Fibroblast of the aortic adventitia (primary cell): ENCODE measurements at places on chromosomes 12 and 14. TPM values are rescaled to one million over a fixed set of nuclear protein-coding genes. Genes with fewer than 3 reads are reported as not detected.

The CLEC4A gene
- 0.45 TPM in 1 of 2 replicates, not detected in the other for total RNA-seq

DNA sequence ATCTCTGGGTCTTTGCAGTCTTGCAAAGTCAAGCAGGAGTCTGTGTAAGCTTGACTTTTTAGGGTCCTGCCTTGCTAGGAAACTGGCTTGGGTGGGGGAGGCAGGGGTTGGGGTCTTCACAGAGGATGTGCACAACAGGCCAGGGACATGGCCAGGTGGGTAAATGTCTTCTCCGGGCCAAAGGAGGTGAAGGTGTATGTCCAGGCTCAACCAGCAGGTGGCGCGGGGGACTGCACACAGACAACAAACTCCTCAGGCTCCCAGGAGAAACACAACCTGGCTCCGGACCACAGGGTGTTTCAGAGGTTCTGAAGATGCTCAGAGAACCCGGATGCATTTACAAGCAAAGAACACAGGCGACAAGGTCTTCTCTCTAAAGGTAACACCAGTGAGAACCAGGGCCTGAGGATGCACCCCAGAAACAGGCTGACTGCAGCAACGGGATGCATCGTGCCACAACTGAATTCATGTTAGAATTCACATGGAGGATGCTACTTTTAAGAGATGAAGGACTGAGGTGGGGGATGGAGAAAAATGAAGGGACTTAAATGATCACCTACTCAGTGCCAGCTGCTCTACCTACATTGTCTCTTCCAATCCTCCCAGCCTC lies 56.0 kb downstream of the PLEKHG3 start:
- peak; percentile 48 for DNase-seq

- DNase-seq: no peak
Measured at GRCh38 chr14:101948666-101949216, 15.6 kb upstream of the DYNC1H1 start.

- peak; percentile 67 for DNase-seq
Measured at GRCh38 chr14:28515571-28515970, 251.0 kb upstream of the FOXG1 start.

The PTGES3 gene
- total RNA-seq: 51.7 and 129 TPM in 2 replicates

The PROX2 gene
- total RNA-seq: not detected in 2 replicates

The PTPN21 gene
- total RNA-seq: 10.3 and 16.2 TPM in 2 replicates

DNA sequence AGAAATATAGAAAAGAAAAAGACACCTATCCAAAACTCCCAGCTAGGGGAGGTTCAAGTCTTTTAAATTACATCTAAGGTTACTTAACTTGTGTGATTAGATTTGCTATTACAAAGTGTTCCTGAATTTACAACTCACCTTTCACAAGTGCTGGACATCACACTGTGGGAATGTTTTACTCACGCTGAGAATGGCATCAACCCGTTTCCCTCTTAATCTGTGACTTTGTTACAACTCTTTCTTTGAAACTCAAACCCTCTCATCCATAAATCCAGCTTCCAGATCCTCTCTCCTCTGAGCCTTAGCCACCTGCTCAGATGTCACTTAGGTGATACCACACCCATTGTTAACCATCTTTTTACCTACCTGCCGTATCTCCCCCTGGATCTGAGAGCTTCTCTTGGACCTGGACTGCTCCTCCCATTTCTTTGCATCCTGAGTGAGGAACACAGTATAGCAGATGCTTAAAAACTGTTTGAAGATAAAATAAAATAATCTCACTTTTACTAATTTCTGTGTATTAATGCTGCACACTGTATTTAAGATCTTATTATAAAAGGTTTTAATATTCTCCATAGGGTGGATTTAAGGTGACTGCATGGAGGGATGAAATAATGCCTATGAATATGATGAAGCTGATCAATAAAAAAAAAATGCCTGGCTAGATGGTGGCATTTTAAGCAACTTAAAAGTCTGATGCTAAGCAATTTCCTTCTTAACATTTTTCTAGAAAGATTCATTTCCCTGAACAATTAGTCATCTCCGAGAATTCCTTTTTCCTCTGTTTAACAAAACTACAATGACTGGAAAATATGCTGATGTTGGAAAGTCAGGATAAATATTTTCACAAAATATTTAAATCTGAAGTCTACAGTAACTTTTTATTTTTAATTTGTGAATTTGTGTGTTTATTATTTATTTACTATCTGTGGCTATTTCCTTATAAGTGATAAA lies 39.1 kb upstream of the NAP1L1 start:
- peak; percentile 75 for DNase-seq

The KRT74 gene
- not detected in 2 replicates for total RNA-seq

DNA sequence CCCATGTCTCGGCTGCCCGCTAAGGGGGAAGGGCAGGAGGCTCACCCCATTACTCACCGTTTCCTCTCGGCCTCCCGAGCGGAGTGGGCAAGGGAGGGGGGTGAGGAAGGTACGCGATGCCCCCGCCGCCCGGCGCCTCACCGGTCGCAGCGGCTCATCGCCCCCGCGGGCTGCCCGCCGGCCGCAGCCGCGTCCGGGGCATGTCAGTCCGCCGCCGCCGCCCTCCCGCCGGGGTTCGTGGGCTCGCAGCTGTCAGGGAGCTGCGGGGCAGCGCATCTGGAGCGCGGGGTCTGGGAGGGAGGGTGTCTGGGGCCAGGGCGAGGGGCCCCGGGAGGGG lies 461 bp downstream of the SLC8A3 start:
- DNase-seq: no peak

DNA sequence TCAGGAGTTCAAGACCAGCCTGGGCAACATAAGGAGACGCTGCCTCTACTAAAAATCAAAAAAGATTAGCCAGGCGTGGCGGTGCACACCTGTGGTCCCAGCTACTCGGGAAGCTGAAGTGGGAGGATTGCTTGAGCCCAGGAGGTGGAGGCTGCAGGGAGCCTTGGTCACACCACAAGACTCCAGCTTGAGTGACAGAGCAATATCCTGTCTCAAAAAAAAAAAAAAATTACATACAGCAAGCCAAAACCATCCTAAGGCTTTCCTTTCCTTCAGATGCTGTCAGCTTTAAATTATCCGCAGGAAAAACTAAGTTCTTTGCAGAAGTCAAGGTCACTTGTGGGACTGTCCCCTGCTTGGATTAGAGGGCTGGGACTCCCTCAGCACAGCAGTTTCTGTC lies 1.3 kb downstream of the CS start:
- no peak for DNase-seq

DNA sequence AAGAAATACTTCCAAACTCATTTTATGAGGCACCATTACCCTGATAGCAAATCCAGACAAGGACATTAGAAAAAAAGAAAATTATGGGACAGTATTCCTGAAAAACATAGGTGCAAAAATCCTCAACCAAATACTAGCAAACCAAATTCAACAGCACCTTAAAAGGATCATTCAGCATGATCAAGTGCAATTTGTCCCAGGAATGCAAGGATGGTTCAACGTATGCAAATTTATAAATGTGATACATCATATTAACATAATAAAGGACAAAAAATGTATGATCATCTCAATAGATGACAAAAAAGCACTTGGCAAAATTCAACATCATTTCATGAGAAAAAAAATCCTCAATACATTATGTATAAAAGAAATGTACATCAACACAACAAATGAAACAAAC lies 162.9 kb downstream of the DUSP6 start:
- DNase-seq: no peak

GRCh38 chr14:100712490-100712889 lies 14.2 kb upstream of the DLK1 start:
- DNase-seq: no peak

The IFI27 gene
- 20.2 and 78.2 TPM in 2 replicates for total RNA-seq
